ENCODE measurements at places on chromosomes 3 and 15. TPM values are rescaled to one million over a fixed set of nuclear protein-coding genes. Genes with fewer than 3 reads are reported as not detected.

SSUH2 gene
- total RNA-seq = not detected

PLIN1 gene
- 0.41 TPM for total RNA-seq

TRPM1 gene
- total RNA-seq = not detected

TAMM41 gene
- 8.6 TPM for total RNA-seq

GRK7 gene
- total RNA-seq = not detected

OR5K2 gene
- total RNA-seq = not detected

OR5AC2 gene
- not detected for total RNA-seq

SOX2 gene
- not detected for total RNA-seq

ANKRD63 gene
- not detected for total RNA-seq

FEZF2 gene
- total RNA-seq = not detected

DGKG gene
- total RNA-seq = 0.27 TPM

SLC15A2 gene
- 0.18 TPM for total RNA-seq

GOLGA6L10 gene
- 0.49 TPM for total RNA-seq

ITIH4 gene
- total RNA-seq = not detected

CYP8B1 gene
- not detected for total RNA-seq
